ENCODE measurements at places on chromosomes 7 and 10.

- no peak for DNase-seq
Measured at GRCh38 chr7:13293264-13294002, 606.0 kb downstream of the ARL4A start.

GRCh38 chr10:110506448-110506847 lies 8.7 kb downstream of the DUSP5 start:
- DNase-seq: no peak

DNA sequence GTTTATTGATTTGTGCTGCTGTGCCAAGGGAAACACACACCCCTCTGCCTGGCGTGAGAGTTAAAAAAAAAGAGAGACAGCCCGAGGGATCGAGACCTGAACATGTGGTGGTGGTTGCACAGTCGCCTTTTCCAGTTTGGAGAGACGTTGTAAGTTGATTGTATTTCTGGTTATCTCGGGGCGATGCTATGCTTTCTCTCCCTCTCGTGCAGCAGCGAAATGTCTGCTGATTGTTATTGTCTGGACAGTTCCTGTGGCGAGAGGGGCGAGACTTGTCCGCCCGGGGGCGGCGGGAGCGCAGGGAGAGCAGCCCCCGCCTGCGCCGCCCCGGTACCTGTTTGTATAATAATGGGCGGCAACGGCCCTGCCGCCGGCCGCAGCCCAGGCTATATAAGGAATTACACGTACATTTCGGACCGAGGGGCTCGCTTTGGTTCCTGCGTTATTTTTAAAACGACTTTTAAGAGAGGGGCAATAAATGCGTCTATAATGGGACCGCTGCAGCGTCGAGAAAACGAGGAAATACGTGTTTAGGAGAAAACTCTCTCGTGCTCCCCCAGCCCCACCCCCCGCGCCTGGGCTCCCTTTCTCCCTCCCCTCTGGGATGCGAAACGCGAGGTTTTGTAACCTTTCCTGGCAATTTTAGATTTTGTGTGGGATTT lies 1.7 kb downstream of the ZEB1 start:
- DNase-seq: peak; percentile 26

DNA sequence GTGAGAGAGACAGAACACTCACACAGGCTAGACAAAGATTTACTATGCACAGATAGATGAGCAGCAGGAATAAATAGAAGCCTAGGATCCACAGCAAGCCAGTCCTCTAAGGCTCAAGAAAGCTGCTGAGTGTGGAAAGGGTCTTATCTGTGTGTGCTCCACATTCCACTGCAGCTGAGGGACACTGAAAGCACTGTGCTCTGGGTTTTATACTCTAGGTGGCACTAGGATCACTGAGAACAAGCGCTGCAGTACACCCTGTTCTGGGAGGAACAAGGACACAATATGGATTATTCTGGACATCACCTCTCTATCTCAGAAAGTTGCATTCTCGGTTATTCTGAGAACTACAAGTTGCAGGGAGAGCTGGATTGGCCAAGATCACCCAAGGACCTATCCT lies 4.9 kb upstream of the KLHL7 start:
- DNase-seq: no peak

DNA sequence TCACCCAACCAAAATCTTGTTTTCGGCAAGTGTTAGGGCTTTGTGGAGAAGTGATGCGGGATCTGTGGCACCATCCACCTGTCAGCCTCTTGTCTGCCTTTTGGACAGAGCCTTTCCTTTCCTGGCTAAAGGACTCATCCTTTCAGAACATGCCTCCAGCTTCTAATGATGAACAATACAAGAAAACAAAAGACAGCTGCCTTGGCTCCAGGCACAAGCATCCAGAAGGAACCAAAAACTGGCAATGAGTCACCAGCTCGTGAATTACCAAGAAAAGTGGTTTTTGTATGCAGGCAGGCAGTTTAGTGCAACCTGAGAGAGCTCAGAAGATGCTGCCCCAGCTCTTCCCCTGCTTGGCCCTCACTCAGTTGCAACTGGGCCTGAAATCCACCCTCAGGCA lies 84.6 kb upstream of the NAMPT start:
- DNase-seq: no peak

- DNase-seq: no peak
Measured at GRCh38 chr7:29587195-29587808, 23.7 kb downstream of the PRR15 start.

DNA sequence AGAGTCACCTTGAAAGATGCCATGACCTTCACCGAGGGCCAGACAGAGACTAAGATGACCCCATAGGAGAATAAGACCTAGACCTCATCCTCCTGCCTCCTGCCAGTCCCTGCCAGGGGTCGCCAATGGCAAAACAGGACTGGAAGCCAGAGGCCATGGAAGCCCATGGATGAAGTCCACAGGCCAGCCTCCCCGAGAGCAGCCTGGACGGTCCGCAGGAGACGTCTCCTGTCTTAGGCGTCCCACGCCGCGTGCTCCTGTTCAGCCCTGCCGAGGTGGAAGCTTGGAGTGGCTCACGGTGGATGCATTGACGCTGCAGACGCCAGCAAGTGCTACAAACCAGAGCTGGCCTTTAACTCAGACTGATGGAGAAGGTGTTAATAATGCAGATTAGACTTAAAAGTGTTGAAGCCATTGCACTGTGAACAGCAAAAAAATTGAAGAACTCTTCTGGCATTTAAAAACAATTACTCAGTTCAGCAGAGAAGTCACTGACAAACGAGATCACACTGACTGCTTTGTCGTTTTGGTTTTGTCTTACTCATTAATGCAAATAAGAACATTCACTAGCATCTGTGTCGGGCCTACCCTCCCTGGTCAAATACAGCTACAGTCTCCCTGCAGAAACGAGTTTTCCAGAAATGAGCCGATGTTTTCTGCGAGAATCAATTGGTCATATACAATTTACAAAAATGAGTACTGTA lies 38.1 kb upstream of the FAM20C start:
- DNase-seq: no peak

DNA sequence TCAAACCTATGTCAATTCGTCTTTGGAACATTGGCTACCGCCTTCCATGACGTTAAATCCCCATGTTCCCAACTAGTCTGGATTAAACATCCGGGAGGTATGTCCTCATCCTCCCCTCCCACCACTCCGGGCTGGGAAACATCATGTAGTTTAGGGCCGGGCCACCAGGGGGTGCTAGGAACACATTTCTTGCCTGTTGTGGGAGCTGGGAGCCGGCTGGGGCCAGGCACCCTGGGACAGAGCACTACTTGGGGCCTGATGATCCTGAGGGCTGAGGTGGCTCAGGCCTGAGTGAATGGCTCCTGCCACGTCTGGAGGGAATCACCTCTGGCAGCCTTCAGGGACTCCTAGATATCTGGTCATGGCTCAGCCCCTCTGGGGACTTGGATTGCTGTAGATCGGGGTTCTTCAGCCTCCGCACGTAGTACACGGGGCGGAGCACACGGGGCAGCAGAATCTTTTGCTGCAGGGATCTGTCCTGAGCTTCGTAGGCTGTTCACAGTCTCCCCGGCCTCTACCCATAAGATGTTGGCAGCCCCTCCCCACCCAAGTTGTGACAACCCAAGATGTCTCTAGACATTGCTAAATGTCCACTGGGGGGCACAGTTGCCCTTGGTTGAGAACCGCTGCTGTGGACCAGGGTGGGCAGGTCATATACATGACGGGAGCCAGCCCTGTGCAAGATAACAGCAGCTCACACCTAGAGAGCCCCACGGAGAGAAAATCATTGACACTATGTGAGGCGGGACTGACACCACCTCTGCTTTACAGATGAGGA lies 141.2 kb upstream of the ZNF716 start:
- no peak for DNase-seq

- DNase-seq: no peak
Measured at GRCh38 chr10:33889371-33889770, 554.9 kb upstream of the NRP1 start.

- DNase-seq: no peak
Measured at GRCh38 chr7:23114896-23115295, 9.3 kb downstream of the KLHL7 start.

GRCh38 chr10:4670737-4671136 lies 155.3 kb upstream of the AKR1E2 start:
- no peak for DNase-seq

DNA sequence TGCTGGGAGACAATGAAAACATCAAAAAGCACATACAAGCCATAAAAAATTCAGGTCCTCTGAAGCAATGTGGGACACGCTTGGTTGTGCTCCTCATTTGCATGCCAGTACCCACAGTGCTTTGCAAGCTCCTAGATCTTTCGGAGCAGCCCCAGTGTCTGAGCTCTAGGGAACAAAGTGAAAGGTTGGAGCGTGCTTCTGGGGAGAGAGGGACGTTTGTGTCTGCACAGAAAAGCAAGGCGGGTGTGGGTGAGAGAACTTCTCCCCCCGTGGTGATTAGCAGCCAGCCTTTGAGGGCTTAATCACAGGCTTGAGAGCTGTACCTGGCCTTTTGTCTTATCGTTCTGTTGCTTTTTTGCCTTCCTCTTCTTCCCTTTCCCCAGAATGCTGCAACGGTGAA lies 76.7 kb upstream of the HABP2 start:
- DNase-seq: no peak

DNA sequence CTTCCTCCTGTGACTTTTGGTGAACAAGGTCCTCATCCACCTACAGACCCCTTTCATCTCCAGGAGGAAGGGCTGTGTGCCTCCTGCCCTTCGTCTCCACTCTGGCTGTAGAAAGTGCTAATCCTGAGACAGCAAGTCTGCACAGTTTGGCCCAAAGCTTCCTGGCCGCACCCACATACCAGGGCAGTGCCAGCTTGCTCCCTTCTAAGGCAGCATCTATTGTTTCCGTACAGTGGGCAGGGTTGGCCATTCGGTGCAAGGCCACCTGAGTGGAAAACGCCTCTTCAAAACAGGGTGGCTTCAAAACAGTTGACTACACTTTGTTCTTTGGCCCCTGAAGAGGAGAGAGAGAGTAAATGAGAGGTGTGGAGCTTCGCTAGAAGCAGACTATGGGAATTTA lies 134.1 kb upstream of the KLF14 start:
- DNase-seq: no peak

DNA sequence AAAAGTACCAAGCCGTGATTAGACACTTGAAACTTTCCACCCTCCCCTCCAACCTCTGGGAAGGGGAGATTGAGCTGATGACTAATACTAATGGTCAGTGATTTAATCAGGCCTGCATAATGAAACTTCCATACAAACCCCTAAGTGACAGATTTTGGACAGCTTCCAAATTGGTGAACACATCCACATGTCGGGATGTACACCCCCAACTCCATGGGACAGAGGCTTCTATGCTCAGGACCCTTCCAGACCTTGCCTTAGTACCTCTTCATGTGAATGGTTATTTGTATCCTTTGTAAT lies 4.8 kb downstream of the NUB1 start:
- DNase-seq: no peak

- DNase-seq: no peak
Measured at GRCh38 chr10:101489355-101489754, 98.7 kb downstream of the POLL start.

DNA sequence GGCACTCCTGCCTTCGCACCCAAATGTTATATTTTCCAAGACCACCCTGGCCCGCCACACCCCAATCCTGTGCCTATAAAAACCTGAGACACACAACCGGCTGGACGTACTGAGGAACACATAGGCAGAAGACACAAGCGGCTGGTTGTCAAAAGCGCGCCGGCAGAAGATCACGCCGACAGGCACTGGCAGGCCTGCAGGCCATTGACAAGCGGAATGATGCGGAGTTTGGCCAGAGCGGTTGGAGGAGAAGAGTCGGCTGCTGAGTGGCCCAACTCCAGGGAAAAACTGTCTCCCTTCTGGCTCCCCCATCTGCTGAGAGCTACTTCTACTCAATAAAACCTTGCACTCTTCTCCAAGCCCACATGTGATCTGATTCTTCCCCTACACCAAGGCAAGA lies 39.7 kb upstream of the SAMD8 start:
- no peak for DNase-seq

DNA sequence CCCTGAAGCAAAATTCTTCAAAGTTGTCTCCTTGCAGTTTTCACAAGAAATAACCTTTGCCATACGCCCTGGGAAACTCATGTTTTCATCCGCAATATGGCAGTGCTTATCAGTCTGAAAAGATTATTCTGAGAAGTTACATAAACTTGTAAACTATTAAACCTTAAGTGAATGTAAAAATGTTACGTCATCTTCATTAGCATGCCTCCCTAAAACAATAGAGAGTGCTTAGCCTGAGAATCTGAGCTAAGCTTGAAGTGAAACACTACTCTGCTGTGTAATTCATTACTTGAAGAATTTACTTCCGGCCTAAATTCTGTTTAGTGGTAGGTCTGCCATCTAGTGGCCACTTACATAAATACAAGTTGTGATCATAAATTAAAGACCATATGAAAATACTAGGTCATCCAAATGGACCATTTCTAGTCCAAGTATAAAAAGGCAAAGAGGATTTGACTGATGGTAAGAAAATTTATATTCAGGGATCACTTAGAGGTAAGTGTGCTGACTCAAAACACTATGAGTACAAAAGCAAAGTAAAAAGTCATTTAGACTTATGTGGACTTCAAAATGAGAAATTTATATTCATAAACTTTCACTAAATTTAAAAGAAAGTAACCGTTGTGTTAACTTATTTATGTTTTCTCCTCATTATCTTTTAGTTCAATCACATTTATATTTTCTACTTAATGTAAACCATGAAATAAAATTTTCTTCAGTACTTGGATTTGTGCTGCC lies 745.1 kb upstream of the LRRTM3 start:
- DNase-seq: peak; percentile 25

- no peak for DNase-seq
Measured at GRCh38 chr7:96169439-96169838, 152.5 kb downstream of the SLC25A13 start.

DNA sequence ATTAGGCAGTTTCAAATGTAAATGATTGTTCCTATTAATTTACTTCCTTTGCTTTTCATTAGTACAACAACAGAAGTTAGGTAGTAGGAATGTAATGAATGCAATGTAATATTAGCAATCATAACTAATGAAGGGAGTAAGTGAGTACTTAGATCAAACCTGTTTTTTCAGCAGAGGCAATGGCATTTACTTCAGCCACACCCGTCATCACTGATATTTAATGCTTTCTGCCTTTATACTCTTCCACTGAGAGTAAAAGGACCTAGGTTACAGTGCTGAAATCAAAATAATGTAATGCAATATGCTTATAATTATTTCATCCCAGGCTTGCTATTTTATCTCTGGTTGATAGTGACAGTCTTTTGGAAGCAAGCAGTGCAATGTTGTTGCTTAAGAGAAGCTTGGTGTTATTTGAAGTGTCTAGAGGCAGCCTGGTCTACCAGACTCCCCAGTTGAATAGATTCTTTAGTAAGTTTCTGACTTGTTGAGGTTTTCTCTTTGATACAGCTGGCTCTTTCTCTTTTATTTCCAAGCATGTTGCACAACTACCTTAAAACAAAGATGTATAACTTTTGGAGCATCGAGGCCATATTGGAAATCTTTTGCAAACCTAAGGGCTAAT lies 149.4 kb downstream of the RNLS start:
- DNase-seq: no peak

DNA sequence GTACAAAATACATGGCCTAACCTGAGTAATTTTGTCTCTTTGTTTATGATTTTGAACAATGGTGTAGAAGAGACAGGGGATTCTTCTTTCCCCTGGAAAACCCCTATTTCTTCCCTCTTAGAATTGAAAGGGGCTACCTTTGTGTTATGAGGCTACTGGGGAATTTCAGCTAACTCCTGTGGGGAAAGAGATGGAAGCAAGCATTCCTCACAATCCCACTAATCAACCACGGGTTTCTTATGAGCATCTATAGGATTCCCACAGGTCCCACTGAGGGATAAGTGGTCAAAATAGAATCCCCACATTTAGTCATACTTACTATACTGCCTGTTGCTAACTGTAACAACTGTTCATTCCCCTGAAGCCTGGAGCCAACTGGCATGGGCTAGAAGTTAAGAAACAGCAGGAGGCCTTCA lies 32.2 kb upstream of the ITGB8 start:
- DNase-seq: no peak

- DNase-seq: no peak
Measured at GRCh38 chr7:17415955-17416354, 117.5 kb downstream of the AHR start.

Measured in activated T-cell treated with anti-CD3 and anti-CD28 coated beads, Interleukin-2, amount 50 U/mL, for 72 hours (primary cell).